ENCODE measurements at places on chromosomes 3 and 15. TPM values are rescaled to one million over a fixed set of nuclear protein-coding genes. Genes with fewer than 3 reads are reported as not detected.

C3orf20 gene
- not detected for total RNA-seq

TMEM212 gene
- total RNA-seq, result not detected

KIF15 gene
- total RNA-seq, result 3.0 TPM

DNA sequence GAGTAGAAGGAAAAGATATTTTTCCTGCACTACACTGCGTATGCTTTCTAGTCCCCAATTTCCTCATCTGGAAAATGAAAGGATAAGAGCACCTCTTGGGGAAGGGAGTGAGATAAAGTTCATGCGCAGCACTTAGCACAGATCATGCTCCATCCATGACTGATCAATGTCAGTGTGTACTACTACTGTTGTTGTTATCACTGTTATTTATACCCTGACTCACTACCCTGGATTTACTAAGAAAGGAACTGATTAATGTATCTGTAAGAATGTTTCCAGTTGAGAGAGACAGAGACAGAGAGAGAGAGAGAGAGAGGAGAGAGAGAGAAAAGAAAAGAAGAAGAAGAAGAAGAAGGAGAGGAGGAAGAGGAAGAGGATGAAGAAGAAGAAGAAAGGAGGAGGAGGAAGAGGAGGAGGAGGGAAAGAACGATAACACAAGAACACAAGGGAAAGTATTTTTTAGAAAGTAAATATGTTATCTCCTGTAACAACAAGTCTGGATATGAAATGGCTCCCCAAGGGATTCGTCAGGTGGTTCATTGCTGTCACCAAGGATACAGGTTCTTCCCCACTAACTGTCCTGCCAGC lies 212.2 kb upstream of the PROK2 start:
- DNase-seq, result no peak
- H3K4me3 ChIP-seq, result no peak overlapping the region
- no peaks in the 10 kb centered on the region for H3K4me1 ChIP-seq
- H3K27me3 ChIP-seq, result no peaks in the 10 kb centered on the region

DNA sequence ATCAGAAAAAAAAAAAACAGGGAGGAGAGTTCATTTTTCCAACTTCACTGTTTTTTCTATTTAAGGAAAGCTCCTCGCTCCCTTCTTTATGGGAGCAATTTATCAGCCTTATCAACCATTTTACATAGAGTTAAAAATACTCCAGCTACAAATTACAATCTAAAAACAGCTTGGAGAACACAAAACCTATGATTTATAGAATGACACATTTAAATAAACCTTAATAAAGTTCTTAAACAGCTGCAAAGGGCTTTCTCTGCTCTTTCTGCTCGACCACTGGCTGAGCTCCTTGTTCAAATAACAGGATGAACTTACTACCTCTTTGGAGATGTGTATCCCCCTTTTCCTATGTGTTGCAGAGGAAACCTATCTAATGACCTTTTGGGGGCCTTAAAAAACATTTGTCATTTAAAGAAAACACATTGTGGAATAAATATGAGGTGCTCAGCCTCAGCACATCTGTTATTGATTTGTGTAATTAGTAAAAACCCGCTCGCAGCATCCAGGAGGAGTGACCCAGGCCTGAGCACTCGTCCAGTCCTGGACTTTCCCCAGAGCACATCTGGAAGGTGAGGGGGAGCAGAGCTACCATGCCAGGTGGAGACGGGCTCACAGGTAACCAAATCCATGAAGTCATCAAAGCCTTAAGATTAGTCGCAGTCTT lies 231.2 kb downstream of the ATP8B4 start:
- no peaks in the 10 kb centered on the region for H3K27me3 ChIP-seq
- no peaks in the 10 kb centered on the region for H3K4me1 ChIP-seq
- peak overlapping the region; percentile 52 for H3K27ac ChIP-seq
- no peak for DNase-seq

GRCh38 chr3:105662306-105662705 lies 206.5 kb downstream of the CBLB start:
- DNase-seq, result no peak
- no peak overlapping the region for H3K27ac ChIP-seq
- H3K4me3 ChIP-seq, result no peak overlapping the region
- no peaks in the 10 kb centered on the region for H3K4me1 ChIP-seq
- H3K36me3 ChIP-seq, result peaks cover 30% of the 10 kb centered on the region

DNA sequence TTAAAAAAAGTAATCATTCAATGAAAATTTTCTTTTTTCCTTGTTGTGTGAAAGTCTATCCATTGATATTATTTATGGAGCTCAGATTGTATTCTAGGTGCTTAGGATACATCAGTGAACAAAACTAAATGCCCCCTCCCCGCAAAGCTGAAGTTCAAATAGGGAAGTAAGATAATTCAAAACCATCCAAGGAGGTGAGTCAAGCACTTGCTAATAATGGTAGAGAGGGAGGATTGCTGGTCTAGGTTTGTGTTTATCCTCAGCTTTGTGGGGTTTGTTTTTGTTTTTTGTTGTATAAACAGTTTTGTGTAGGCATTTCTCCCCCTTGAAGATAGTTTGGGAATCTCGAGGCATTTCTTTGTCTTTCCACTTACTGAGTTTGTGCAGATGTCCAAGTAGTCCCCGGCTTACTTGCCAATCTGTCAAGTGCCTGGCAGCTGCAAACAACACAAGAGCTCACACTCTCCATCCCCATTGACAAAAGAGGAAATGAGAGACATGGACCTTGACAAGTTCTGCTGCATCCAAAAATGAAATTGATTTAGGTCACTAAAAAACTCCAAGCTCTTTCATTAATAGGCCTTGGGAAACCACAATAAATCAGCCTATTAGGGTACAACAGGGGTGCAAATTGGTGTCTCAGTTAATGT lies 575.8 kb upstream of the TBL1XR1 start:
- H3K27me3 ChIP-seq, result no peaks in the 10 kb centered on the region
- no peaks in the 10 kb centered on the region for H3K36me3 ChIP-seq
- H3K4me3 ChIP-seq, result no peak overlapping the region
- no peak overlapping the region for H3K27ac ChIP-seq
- peaks cover 46% of the 10 kb centered on the region for H3K4me1 ChIP-seq

DNA sequence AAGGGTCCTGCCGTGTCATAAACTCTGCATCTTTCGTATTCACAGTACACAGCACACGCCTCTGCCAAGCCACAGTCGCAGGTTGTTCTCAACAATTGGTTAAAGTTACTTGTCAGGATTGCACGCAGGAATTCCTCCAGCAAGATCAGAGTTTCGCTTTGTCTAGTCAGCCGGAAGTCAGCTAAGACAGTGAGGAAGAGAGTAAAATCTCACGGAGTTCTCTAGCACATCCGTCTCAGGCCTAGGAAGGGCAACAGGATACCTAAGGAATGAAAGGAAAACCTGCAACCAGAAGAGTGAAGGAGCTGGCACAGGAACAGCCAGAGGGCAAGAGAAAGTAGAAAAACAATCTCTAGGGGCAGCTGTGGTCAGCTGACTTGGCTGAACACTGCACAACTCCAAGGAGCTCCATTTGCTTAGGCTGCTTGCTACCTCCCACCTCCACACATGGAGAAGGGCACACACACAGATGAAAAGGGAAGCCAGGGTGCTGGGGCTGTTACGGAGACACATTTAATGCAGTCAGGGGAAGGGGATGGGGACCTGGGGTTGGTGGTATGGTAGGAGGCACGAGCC lies 23.7 kb downstream of the RORA start:
- H3K27me3 ChIP-seq, result no peaks in the 10 kb centered on the region
- no peaks in the 10 kb centered on the region for H3K36me3 ChIP-seq
- peak overlapping the region; percentile 33 for H3K4me3 ChIP-seq
- H3K27ac ChIP-seq, result no peak overlapping the region

DNA sequence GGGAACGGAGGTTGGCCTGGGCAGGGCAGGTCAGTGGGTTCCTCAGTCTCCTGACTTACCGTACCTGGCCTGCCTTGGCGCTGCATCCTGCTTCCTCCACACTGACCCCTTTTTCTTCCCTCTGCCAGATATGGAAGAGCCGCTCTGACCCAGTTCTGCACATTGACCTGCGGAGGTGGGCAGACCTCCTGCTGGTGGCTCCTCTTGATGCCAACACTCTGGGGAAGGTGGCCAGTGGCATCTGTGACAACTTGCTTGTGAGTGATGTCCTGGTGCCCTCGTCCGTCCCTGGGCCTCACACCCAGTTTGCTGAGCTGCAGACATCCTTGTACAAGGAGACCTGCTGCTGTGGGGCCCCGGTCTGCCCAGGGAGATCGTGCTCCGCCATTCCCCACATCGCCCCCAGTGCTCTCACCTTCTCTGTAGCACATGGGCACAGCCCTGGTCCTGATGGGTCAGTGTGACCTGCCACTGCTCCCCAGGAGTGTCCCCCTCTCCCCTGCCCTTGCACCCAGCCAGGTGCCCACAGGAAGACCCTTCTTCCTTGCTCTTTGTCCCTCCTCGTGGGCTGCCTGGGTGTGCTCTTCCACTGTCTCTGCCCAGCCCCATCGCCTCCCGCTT lies 21.0 kb downstream of the PPCDC start:
- no peak overlapping the region for H3K4me3 ChIP-seq
- H3K27me3 ChIP-seq, result no peaks in the 10 kb centered on the region
- peaks cover 58% of the 10 kb centered on the region for H3K4me1 ChIP-seq
- H3K27ac ChIP-seq, result peak overlapping the region; percentile 84
- DNase-seq, result no peak
- H3K36me3 ChIP-seq, result no peaks in the 10 kb centered on the region

GRCh38 chr15:68328443-68328842 lies 50.9 kb downstream of the FEM1B start:
- H3K4me3 ChIP-seq, result no peak overlapping the region
- H3K27me3 ChIP-seq, result no peaks in the 10 kb centered on the region

DNA sequence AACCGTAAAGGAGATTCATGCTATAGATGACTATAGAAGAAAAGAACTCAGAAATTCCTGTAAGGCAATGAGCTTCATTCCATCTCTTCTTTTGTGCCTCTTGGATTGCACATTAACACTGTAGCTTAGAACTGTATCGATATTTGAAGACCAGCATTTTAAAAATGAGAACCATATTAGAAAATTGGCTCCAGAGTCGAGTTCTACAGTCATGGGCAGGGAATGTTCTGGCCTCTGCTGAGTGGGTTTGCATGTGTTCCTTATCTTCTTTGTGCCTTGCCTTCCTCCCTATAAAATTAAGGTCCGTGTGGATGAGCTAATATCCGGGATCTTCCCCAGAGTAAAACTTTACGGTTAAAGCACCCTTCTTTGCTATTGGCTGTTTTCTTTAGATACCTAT lies 77.4 kb upstream of the PLCL2 start:
- no peaks in the 10 kb centered on the region for H3K27me3 ChIP-seq
- H3K4me3 ChIP-seq, result no peak overlapping the region
- H3K27ac ChIP-seq, result no peak overlapping the region
- DNase-seq, result no peak
- no peaks in the 10 kb centered on the region for H3K4me1 ChIP-seq

DNA sequence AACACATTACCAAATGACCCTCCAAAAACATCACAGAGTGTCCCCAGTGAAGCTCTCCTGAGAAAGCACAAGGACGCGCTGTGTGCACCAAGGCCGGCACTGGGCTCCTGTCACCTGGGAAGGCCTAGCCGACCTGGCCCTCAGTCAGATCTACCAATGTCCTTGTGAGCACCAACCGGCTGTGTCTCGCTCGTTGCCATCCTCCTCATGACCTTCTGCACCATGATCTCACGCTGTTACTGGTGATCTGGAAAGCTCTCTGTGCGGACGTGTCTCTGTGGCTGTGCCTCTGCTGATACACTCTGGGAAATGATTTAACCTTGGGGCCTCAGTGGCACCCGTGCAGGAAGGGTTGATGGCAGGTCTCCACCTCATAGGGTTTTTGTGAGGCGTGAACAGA lies 24.2 kb downstream of the ZXDC start:
- H3K4me1 ChIP-seq, result no peaks in the 10 kb centered on the region
- DNase-seq, result peak; percentile 36
- H3K27me3 ChIP-seq, result no peaks in the 10 kb centered on the region
- H3K36me3 ChIP-seq, result peaks cover 24% of the 10 kb centered on the region
- H3K27ac ChIP-seq, result no peak overlapping the region
- H3K4me3 ChIP-seq, result no peak overlapping the region

All from sigmoid colon (tissue), 7 donors.